HT1080 (cell line): ENCODE measurements at places on chromosomes 4 and X. TPM values are rescaled to one million over a fixed set of nuclear protein-coding genes. Genes with fewer than 3 reads are reported as not detected.
A peak's percentile ranks its signal among the peaks of the same experiment; 100 is the strongest.

- no peak for DNase-seq
These were observed 47.1 kb downstream of the SLC9A6 start for GRCh38 chrX:136032370-136032769.

DNA sequence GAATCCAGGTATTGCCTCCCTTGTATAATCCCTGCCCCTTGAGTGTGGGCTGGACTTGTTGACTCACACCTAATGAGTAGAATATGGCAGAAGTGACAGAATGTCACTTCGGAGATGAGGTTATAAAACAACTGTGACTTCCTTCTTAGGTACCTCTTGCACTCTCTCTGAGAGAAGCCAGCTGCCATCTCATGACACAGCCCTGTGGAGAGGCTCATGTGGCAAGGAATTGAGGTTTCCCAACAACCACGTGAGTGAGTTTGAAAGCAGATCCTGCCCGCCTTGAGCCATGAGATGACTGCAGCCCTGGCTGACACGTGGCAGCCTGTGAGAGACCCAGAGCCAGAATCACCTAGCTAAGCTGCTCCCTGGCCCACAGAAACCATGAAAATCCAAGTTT is 13.5 kb downstream of the ASB11 start:
- peak; percentile 24 for DNase-seq

- DNase-seq = no peak
These were observed 672 bp downstream of the TCEAL3 start for GRCh38 chrX:103608306-103608963.

GRCh38 chr4:8267077-8267476 is 2.5 kb upstream of the HTRA3 start:
- peak; percentile 55 for DNase-seq

- no peak for DNase-seq
These were observed 40.6 kb upstream of the LSM6 start for GRCh38 chr4:146134761-146135445.

DNA sequence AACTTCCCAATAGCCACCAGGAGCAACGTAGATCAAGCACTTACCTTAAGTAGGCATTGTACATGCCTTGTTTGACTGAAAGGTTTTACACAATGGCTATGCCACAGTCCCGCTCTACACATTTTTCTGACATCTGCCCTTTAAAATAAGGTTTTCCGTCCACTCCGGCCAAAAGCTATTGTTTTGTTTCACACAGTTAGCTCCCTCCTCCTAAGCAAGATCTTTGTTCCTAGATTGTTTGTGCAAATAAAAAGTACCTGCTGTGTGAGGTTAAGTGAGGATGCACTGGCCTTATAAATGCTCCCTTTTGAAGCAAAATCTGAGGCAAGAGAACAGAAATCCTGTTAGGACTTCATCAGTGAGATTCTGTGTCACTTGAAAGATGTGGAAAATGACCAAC is 11.8 kb downstream of the SCD5 start:
- DNase-seq = no peak

DNA sequence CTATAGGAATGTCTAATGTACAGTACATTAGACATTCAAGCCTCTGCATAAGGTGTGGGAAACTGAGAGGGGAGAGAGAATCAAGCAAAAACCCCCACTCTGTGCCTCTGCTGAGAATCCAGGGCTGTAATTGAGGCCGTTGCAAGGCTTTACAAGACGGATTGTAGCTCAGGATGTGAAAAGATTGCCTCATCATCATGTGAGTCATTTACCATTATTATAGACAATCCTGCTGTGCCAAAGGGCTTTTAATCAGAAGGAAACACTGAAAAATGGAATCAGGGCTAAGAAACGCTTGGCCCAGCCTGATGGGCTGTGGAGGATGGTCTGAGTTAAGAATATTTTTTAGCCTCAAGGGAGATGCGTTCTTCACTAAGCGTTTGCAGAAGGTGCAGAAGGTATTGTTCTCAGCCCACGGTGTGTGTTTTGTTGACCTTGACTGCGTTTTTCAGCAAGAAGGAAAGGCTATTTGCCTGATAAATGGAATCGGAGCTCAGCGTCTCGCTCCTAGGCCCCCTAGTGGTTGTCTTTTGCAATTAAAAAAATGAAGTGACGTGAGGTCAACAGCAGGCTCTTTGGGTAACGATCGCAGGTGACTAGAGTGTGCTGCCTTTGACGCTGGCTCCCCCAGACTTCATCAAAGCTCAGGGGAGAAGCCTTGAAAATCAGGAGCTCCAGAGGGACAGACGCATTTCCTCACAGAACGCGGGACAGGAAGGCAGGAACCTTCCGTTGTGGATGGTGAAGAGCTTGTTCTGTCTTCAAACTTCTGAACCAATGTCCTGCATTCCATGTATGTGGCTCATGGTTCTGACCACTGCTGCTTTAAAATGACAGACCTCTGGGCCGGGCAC is 18.1 kb upstream of the CHRNA9 start:
- peak; percentile 93 for DNase-seq

DNA sequence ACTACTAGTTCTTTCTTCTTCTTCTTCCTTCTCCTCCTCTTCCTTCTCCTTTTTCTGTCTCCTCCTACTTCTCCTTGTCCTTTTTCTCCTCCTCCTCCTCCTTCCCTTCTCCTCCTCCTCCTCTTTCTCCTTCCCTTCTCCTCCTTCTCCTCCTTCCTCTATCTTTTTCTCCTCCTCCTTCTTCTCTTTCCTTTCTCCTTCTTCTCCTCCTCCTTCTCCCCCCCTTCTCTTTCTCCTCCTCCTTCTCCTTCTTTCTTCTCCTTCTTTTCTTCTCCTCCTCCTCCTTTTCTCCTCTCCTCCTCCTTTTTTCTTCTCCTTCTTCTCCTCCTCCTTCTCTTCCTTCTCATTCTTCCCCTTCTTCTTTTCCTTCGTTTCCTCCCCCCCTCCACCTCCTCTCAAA is 21.8 kb upstream of the NAP1L5 start:
- no peak for DNase-seq

- no peak for DNase-seq
These were observed 179.8 kb downstream of the SCFD2 start for GRCh38 chr4:53185869-53186585.

- peak; percentile 4 for DNase-seq
These were observed 129.9 kb downstream of the CCNG2 start for GRCh38 chr4:77286906-77287305.

DNA sequence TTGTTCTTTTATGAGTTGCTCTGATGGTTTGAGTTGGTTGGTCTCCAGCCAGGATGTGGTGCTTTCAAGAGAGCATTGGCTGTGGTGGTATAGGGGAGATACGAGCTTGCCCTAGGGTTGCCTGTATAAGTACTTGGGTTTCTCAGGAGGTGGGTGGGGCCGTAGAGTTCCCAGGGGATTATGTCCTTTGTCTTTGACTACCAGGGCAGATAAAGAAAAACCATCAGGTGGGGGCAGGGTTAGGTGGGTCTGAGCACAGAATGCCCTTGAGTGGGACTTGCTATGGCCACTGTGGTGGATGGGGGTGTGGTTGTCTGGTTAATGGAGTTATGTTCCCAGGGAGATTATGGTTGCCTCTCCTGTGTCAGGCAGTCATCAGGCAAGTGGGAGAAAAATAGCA is 247.9 kb upstream of the HAND2 start:
- DNase-seq = no peak

GRCh38 chr4:20723019-20723418 is 22.8 kb downstream of the PACRGL start:
- no peak for DNase-seq

GRCh38 chr4:173782660-173783059 is 252.6 kb upstream of the HAND2 start:
- DNase-seq = no peak

- DNase-seq = no peak
These were observed 10.6 kb downstream of the RS1 start for GRCh38 chrX:18661273-18661672.

DNA sequence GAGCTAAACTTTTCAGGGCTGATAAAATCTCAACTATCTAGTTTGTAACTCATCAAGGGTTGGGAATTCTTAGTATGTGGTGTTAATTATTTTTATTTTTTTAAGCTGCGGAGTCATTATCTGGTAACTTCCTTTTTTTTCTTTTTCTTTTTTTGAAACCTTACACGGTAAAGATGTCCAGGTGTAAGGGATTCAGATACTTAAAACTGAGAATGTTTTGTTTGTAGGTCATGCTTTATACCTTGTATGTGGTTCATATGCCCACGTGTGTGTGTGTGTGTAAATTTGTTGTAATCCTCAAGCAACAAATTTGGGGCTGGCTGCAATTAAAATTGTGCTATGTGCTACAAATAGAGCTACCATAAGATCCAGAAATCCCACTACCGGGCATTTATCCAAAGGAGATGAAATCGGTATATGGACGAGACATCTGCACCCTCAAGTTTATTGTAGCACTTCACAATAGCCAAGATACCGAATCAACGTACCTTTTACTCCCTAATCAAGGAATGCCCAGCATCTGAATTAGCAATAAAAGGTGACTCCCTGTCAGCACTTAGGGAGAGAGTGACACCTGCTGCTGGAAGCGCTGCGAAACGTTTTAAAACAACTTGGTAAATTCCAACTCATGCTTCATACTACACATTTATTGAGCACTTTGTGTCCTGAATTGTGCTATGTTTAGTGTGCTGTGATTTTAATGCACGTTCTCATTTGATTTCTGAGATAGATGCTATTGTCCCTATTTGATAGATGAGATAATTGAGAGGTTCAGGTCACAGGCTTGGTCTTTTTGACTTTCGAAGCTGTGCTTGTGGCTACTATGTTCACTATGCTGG is 16.1 kb downstream of the MSMO1 start:
- DNase-seq = no peak

DNA sequence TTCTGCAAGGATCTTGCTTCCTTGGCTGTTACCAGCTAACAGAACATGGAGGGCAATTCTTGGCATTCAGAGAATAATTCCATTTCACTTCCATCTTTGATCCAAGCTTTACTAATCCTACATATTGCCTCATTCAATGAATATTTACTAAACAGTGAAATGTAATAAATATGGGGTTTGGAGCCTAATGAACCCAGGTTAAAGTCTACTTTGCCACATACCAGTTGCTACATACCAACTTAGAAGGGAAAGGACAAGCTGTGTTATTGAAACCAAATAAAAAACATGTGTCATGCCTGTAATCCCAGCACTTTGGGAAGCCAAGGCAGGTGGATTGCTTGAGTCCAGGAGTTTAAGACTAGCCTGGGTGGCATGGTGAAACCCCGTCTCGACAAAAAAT is 265.6 kb downstream of the KLHL13 start:
- no peak for DNase-seq

- DNase-seq = no peak
These were observed 10.9 kb downstream of the PDHA1 start for GRCh38 chrX:19354625-19355024.

DNA sequence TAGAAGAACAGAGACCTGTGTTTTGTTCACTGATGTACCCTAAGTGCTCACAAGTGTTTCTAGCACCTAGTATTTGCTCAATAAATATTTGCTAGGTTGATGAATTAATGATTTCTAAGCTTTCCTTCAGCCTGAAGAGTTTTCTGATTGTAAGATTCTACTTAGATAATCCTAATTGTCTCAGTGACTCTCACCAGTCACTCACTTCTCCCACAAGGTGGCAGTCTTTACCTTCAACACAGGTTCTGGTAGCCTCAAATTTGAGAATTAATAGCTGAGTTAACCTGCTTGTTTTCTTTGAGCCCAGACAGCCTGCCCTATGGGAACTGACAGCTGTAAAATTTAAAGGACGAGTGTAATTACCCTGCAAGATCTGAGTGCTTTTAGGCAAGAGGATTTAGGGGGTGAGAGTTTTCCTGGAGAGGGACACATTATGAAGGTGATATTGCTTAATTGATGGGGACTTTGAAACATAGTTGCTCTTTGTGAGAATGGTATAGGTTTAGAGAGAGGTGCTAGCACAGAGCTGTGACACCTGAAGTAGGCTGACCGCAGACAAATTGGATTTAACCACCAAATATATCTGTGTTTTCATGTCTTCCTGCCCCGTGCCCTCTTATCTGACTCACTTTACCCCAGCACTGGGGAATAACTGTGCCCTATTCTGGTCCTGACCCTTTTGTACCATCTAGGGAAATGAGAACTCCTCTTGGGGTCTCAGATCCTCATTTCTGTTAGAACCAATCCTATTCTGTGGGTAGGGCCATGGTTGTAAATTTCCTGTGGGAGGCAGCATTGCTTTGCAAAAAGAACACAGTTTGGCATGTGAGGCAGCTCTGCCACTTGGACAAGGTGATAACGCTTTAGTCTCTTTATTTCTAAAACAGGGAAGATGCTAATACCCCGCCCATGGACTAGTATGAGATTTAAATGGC is 27.7 kb downstream of the CD38 start:
- DNase-seq = peak; percentile 24

GRCh38 chr4:146317783-146318182 is 103.4 kb downstream of the REELD1 start:
- no peak for DNase-seq

DNA sequence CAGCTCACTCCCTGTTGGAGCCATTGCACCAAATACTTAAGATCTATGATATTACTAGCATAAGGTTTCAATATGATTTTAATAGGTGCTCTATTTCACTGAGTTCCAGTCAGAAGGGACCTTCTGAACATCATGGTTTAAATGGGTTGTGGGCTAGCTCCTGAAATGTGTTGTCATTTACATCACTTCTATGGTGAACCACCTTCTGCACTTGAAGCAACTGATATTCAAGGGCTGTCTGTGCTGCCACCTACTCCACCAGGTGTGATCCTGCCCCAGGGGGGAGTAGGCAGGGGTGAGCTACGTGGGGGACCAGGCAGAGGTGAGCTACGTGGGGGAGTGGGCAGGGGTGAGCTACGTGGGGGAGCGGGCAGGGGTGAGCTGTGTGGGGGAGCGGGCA is 35.2 kb downstream of the RNF175 start:
- no peak for DNase-seq

DNA sequence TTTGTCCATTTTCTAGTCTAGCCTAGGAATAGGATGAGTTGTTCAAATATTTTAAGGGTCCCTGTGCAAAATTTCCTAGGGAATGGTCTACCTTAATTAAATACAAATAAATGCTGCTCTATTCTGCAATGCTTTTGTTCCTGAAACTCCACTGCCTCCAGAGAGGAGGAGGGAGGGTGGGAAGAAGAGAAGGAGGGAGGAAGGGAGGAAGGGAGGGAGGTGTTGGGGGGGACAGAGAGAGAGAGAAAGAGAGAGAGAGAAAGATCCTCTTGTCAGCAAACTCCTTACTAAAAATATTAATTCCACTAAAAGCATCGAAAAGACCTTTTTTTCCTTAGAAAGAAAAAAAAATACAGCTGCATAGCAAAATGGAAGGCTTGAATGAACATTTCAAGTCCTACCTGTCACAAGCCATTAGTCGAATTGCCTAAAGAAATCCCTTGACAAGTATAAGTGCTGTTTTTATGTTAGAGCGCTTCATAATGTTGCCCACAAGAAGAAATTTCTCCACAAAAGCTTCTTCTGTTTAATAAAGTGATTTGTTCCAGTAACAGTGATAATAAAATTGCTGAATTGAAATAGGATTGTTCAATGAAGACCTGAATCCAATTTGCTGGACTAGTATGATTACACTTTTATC is 106.0 kb downstream of the NKX6-1 start:
- DNase-seq = no peak

The HSD17B13 gene
- not detected in 2 replicates for total RNA-seq

The SORCS2 gene
- 1.6 and 5.4 TPM in 2 replicates for total RNA-seq

The LRCH2 gene
- total RNA-seq = 2.5 and 3.1 TPM in 2 replicates

The DMRTC1B gene
- not detected in 2 replicates for total RNA-seq

The CUL4B gene
- total RNA-seq = 16.3 and 18.2 TPM in 2 replicates

The MAGEC3 gene
- total RNA-seq = not detected in 2 replicates

The FAAH2 gene
- 0.03 TPM in 1 of 2 replicates, not detected in the other for total RNA-seq

The SPANXA2 gene
- total RNA-seq = 0.23 and 0.34 TPM in 2 replicates

The RAB39B gene
- total RNA-seq = 0.50 and 0.85 TPM in 2 replicates

The TLR10 gene
- 0.03 TPM in 1 of 2 replicates, not detected in the other for total RNA-seq

The CCDC160 gene
- total RNA-seq = 0.06 TPM in 1 of 2 replicates, not detected in the other

The PHKA1 gene
- 6.9 and 8.3 TPM in 2 replicates for total RNA-seq

The S100P gene
- not detected in 2 replicates for total RNA-seq

The CPLX1 gene
- not detected in 2 replicates for total RNA-seq

The GAB3 gene
- total RNA-seq = 6.9 and 17.5 TPM in 2 replicates
